ENCODE measurements at places on chromosomes 12 and 14. TPM values are rescaled to one million over a fixed set of nuclear protein-coding genes. Genes with fewer than 3 reads are reported as not detected.

The HIGD1C gene
- total RNA-seq = not detected

The DIO3 gene
- 0.41 TPM for total RNA-seq

The CPSF6 gene
- 48.7 TPM for total RNA-seq

The CISTR gene
- not detected for total RNA-seq

The KCNK10 gene
- total RNA-seq = not detected

The PTHLH gene
- 8.1 TPM for total RNA-seq

The RABGGTA gene
- total RNA-seq = 44.7 TPM

The C1S gene
- 456 TPM for total RNA-seq

The PGF gene
- total RNA-seq = 75.3 TPM

The ACOT6 gene
- not detected for total RNA-seq

The FGF6 gene
- total RNA-seq = not detected

The CLEC4E gene
- 4.5 TPM for total RNA-seq

The GDF3 gene
- total RNA-seq = not detected

The P2RX2 gene
- total RNA-seq = not detected

The NKX2-1 gene
- not detected for total RNA-seq

GRCh38 chr14:86892152-86892956 lies 1100.6 kb downstream of the GALC start:
- DNase-seq = no peak

DNA sequence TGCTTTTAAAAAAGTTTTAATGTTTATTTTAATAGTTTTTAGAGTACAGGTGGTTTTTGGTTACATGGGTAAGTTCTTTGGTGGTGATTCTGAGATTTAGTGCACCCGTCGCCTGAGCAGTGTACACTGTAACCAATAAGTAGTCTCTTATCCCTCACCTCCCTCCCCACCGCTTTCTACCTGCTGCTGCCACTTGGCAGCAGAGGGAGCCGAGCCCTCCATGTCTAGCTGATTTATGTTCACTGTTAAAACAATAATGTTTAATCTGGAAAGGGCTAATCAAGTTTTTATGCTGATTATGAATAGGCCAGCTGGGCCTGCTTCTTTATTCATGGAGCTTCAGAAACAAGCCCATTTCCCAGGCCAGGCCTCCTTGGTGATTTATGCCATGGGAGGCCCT lies 73.1 kb downstream of the ADCK1 start:
- DNase-seq = no peak

DNA sequence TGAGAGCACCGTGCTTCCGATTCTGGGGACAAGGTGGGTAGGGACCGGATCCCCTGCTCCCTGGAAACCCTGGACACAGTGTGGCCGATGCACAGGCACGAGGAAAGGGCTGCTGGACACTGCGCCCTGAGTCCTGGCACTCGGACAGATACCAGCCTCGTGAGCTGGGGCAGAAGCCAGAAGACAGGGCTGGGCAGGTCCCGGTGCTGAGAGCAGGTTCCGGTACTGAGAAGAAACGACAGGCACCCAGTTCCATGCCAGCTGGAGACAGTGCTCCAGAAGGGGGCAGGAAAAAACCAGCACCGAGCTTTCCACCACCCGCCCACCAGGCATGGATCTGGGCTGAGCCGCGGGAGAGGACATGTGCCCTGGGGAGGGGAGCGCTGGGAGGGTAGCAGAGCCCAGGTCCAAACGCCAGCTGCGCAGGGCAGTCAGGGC lies 6.5 kb downstream of the XRCC3 start:
- no peak for DNase-seq

GRCh38 chr14:90969531-90970166 lies 90.8 kb downstream of the RPS6KA5 start:
- no peak for DNase-seq

DNA sequence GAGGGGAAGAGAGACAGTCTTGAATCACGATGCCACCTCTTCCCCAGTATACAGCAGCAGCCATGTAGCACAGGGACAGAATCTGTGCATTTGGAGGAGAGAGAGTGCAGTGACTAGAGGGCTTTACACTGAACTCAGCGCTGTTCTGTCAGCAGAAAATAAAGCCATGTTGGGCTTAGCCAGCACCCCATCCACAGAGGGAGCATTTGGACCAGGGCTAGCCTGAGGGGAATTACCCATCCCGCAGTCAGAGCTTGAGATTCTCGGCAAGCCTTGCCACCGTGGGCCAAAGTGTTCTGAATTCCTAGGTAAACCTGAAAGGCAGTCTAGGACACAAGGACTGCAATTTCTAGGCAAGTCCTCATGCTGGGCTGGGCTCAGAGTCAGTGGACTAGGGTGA lies 120.4 kb upstream of the CNOT2 start:
- no peak for DNase-seq

DNA sequence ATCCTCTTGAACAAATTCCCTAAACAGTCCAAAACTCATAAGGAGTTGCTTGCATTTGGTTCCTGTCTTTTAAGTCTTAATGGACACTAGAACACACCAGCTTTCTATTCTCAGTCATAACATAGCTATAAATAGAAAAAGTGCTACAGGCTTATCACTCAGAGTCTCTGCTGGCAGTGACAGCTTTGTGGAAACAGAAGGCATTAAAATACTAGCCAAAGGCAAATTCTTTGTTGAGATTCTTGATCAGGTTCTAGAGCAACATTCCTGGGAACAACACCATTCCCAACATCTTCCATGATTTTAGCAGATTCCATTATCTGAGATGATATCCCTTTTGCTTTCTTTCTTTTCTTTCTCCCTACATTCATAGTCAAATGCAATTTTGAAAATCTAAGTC lies 207.7 kb upstream of the PLEKHG7 start:
- no peak for DNase-seq

DNA sequence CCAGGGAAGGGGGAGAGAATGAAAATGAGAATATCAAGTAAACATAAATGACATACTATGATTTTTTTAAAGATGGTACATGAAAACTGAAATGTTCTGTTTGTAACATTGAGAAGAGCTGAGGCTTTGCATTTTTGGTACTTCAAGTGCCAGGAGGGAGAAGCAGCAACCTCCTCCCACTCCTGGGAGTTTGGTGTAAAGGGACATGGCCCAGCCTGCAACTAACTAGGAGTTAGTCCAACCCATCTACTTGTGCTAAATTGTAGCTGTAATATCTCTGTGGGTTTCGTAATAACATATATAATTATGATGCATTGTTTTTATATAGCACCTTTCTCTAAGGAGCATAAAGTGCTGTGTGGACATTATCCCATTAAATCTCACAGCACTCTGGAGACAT lies 517.5 kb downstream of the NELL2 start:
- DNase-seq = no peak

- no peak for DNase-seq
These were observed 481.4 kb downstream of the TRHDE start for GRCh38 chr12:72753571-72753970.

DNA sequence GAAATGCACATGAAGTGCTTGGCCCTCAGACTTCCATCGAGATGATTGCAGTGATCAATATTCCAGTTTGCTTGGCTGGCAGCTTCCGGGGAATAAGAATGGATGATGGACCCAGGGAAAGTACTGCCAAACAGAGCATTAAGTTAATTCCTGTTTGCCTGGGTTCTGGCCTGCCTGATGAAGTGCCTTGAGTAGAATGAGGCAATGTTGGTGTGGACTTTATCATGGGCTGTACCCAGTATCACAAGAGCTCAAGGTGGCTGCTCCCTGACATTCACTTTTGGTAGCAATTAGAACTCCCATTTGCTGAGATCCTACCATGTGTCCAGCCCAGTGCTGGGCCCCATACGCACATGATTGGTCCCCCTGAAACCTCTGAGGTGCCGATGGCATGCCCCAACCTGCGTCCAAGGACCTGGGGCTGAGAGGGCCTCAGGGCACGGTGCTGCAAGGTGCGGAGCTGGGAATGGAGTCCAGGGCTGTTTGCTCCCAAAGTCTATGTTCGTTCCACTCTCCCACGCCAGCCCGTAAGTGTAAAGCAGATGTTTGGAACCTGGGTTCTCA lies 80.7 kb downstream of the SLC25A47 start:
- no peak for DNase-seq

- DNase-seq = no peak
These were observed 47.8 kb upstream of the MED13L start for GRCh38 chr12:116325336-116325664.

DNA sequence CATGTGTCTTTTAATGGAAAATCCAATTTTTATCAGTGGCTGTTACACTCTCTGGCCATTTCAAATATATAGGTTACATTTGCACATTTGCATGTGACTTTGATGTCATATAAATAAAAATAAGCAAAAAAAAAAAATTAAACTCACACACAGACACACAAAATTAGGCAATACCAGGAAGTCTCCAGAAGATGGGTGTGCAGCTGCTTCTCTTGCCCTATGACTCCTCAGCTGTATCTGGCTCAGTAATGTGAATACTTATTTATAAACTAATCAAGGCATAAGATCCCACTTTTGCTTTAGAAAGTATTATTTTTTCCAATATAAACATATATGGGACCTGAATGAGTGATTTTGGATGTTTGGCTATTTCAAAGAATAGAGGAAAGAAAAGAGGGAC lies 461.1 kb downstream of the LRIG3 start:
- no peak for DNase-seq

- no peak for DNase-seq
These were observed 6.9 kb upstream of the NUDT14 start for GRCh38 chr14:105187935-105188524.

GRCh38 chr14:98877065-98877464 lies 394.9 kb downstream of the BCL11B start:
- no peak for DNase-seq

- DNase-seq = no peak
These were observed 74.3 kb upstream of the GPHB5 start for GRCh38 chr14:63393012-63393411.

DNA sequence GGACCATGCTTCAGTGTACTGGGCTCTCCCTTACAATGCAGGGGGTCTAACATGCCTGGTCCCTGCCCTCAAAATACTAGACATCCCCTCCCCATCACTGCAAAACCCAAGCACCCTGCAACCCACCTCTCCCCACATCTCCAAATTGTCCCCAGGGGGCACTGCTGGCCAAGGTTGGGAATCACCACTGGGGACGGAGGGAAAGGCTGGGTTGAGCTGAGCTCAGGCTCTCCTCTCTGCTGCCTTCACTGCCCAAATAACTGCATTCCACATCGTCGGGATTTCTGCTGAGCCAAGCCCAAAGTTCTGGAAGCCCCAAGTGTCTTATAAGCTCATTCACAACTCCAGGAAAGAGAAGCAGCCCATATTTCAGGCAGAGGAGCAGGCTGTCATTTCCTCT lies 69.6 kb downstream of the NT5DC3 start:
- DNase-seq = no peak

GRCh38 chr14:103061482-103061976 lies 4.2 kb upstream of the CDC42BPB start:
- no peak for DNase-seq

GRCh38 chr12:27555925-27556778 lies 32.1 kb downstream of the PPFIBP1 start:
- no peak for DNase-seq

DNA sequence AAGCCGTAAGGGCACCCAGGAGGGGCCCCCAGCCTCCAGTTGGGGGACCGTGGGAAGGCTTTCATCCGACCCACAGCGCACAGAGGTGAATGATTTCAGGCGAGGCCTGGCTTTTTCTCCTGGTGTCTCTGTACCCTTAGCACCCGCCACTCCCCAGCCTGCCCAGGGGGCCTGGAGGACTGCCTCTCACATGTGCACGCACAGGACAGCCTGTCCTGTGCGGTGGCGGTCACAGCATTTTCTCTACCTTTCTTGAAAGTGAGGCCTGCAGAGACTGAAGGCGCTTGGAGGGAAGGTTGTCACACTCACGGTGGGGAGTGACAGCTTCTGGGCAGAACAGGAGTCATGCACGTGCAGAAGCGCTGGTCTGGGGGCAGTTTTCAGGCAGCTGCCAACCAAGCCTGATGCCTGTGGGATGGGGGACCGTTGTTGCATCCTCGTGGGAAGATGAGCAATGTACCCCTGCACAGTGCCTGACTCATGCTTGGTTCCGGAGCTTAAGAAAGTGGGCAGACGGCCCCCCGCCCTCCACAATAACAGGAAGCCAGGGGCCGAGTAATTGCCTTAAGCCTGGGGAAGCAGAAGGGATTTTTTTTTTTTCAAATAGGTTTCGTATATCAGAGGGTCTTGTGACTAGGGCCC lies 148.1 kb downstream of the TSPAN9 start:
- no peak for DNase-seq

DNA sequence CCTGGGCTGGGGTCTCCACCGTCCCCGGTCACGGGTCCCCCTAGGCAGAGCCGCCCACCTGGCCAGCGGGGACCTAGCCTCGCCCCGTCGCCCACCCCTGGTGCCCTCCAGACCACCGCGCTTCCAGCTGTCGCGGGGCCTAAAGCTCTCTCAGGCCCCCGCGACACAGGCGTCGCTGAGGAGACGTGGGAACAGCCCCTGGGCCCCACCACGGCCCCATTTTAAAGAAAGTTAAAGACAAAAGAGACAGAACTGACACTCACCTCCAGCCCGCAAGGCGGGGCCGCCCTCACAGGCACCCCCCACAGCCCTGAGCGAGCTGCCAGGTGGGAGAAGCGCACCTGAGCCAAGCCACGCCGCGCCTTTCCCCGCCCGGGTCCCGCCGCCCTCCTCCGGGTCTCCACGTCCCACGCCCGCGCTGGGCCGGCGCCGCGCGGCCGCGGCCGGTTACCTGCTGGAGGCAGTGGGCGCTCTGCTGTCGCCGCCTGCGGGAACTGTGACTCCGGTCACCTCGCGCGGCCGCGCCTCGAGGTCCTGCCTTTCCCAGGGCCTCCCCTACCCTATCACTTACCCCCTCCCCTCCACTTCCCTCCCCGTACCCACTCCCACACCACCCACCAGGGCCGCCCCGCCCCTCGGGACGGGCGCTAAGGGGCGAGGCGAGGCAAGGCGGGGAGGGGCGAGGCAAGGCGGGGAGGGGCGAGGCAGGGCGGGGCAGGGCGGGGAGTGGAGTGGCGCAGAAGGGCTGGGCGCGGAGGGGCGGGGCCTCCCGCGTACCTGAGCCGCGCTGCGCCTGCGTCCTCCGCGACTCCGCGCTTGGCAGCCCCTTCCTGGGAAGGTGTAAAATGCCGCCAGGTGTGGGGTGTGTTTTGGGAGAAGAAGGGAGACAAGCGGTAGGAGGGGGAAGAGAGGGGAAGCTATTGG lies 31.2 kb downstream of the TC2N start:
- DNase-seq = no peak

DNA sequence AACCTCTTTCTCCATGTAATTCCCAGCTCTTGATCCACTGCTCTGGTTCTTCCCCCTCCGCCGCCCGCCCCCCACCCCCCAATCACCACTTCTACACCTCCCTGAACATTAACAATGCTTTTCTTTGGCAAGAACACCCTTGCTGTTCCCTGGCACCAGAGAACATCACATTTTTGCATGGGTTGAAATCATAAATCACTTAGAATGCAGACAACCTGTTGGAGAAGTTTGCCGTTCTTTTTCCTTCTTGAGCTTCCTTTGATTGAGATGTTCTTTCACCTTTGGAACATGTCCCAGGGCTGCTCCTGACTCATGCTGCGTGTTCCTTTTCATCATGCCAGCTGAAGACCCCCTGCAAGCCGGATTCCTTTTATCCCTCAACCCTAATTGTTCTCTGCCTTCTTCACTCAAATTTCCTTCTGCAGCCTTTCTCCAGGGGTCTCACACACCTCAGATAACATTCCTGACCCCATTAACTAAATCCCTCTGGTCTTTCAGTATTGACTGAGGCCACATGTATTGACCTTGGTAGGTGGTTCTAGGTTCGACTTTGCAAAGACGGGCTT lies 294.1 kb upstream of the TMPO start:
- no peak for DNase-seq

GRCh38 chr14:64990296-64990695 lies 3.6 kb downstream of the FNTB start:
- DNase-seq = no peak
